Psoas muscle (tissue), 8 donors: ENCODE measurements at places on chromosomes 7 and 10. TPM values are rescaled to one million over a fixed set of nuclear protein-coding genes. Genes with fewer than 3 reads are reported as not detected.
A peak's percentile ranks its signal among the peaks of the same experiment; 100 is the strongest.

The TAS2R39 gene
- not detected for total RNA-seq

The TCTN3 gene
- total RNA-seq = 9.5 TPM

- H3K36me3 ChIP-seq = no peaks in the 10 kb centered on the region
- peak overlapping the region; percentile 60 for H3K4me3 ChIP-seq
- peak overlapping the region; percentile 25 for H3K27ac ChIP-seq
- no peak for DNase-seq
Measured at GRCh38 chr7:7761974-7762779, 43.8 kb upstream of the RPA3 start.

GRCh38 chr10:110434489-110435096, 63.1 kb upstream of the DUSP5 start:
- H3K27me3 ChIP-seq = no peaks in the 10 kb centered on the region
- no peaks in the 10 kb centered on the region for H3K36me3 ChIP-seq
- H3K4me1 ChIP-seq = no peaks in the 10 kb centered on the region
- DNase-seq = peak; percentile 39
- no peak overlapping the region for H3K27ac ChIP-seq
- no peak overlapping the region for H3K4me3 ChIP-seq

GRCh38 chr10:62738916-62739315, 65.6 kb upstream of the ADO start:
- no peak for DNase-seq
- no peaks in the 10 kb centered on the region for H3K4me1 ChIP-seq

- H3K4me1 ChIP-seq = no peaks in the 10 kb centered on the region
- no peak overlapping the region for H3K4me3 ChIP-seq
Measured at GRCh38 chr7:41375582-41375981, 327.3 kb downstream of the INHBA start.

DNA sequence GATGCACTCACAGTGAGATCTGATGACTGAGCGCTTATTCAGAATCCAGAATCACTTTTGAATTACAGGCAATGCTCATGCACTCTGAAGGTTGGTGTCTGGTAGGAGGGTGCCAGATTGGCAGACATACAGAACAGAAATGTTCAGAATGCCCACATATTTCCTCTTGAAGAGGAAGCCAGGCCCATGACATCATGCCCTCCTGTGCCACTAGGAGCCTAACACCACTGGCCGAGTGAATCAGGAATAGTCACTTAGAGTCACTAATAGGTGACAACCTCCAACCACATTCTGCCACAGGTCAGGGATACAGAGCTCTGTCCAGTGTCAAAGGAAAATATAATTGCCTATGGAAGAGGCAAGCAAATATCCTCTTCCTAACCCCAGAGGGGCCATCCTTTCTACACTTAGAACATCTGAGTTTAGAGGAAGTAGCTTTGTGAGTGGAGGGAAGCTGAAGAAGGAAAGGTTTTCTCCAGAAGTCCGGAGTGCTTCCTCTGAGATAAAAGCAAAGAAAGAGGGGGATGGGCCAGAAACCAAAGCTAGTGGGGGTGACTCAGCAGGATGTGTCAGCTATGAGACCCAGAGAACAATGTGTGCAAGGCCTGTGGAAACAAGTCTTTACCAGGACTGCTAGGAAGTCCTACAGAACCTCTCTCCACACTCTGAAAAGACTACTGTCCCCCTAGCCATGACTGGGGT, 838.8 kb downstream of the GRID1 start:
- H3K36me3 ChIP-seq = no peaks in the 10 kb centered on the region
- H3K27me3 ChIP-seq = no peaks in the 10 kb centered on the region
- H3K4me3 ChIP-seq = no peak overlapping the region

- H3K27me3 ChIP-seq = no peaks in the 10 kb centered on the region
- H3K27ac ChIP-seq = no peak overlapping the region
- peak overlapping the region; percentile 65 for H3K4me3 ChIP-seq
Measured at GRCh38 chr10:8051851-8052257, 2.6 kb upstream of the GATA3 start.
